Heart right ventricle (tissue), 16 donors: ENCODE measurements at places on chromosomes 1 and 21. TPM values are rescaled to one million over a fixed set of nuclear protein-coding genes. Genes with fewer than 3 reads are reported as not detected.

RUNX1 gene
- polyA plus RNA-seq = 0.93 TPM

GRCh38 chr1:21630571-21631343, 38.4 kb downstream of the RAP1GAP start:
- no peak for DNase-seq

- DNase-seq = no peak
Measured at GRCh38 chr1:20612221-20612746, 21.0 kb upstream of the PINK1 start.

GRCh38 chr1:150106341-150106740, 38.8 kb downstream of the VPS45 start:
- no peak for DNase-seq

DNA sequence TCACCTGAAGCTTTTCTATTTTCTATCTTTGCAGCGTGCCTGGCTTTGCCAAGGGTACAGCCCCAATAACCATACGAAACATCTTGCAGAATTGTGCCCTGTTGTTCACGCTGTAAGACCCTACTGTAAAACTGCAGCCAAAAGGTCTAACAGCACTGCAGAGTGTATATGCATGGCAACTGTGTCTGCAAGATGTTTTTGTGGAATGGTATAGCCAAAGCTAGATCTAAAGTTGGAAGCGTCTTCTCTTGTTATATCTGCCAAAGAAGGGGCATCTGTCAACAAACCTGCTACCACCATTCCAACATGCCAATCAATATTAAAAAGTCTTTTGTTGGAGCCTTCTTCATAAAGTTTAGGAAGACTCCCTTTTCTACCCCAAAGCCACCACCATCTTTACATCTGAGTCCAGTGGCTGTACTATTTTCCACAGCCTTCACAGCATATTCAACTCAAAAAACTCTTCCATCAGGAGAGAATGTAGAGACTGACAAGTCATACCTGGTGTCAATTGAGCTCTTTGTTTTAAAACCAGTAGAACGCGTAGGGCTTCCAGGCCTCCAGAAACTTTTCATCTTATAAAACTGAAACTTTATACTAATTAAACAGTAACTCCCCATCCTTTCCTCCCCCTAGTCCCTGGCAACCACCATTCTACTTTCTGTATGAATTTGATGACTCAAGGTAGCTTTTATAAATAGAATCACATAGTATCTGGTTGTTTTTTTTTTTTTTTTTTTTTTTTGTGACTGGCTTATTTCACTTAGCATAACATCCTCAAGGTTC, 40.0 kb downstream of the ZSCAN20 start:
- DNase-seq = no peak

DNA sequence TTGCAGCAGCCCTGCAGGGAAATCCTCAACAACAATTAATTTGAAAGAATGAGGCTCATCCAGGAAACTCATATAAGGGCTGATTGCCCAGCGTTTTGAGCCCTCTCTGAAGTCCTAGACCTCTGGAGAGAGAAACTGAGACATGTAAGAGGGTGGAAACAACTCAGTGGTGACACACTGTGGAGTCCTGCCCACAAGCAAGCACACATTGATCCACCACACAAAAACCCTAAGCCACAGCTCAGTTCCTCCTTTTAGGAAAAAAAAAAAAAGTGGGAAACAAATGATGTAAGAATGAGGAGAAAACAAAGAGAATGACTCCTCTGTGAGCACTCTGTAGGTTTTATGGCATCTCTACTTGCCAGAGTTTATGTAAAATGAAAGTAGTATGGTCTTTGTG, 22.9 kb upstream of the PLA2G5 start:
- DNase-seq = no peak
